Amniotic epithelial cell (primary cell): ENCODE measurements at places on chromosomes 3 and 15.

GRCh38 chr15:88894348-88894818 is 961 bp downstream of the HAPLN3 start:
- no peak for DNase-seq

DNA sequence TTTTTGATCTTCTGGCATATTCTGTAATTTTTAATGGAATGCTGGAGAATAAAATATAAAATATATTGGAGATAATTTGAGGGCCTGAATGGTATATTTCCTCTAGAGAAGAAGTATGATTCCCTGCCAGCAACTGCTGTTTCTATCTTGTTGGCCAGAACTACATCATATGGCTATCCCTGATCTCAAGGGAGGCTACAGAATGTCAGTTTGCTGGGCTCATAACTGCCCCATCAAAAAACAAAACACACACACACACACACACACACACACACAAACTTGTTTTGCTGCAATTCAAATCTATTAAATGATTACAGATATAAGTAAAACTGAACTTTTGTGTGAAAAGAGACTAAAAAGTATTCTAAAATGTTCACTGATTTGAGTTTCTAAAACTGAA is 51.0 kb downstream of the RASA2 start:
- DNase-seq: no peak

- DNase-seq: peak; percentile 10
Observed at GRCh38 chr3:134471521-134472193, 14.1 kb downstream of the ANAPC13 start.

- DNase-seq: no peak
Observed at GRCh38 chr15:100716456-100717085, 114.2 kb downstream of the ASB7 start.

DNA sequence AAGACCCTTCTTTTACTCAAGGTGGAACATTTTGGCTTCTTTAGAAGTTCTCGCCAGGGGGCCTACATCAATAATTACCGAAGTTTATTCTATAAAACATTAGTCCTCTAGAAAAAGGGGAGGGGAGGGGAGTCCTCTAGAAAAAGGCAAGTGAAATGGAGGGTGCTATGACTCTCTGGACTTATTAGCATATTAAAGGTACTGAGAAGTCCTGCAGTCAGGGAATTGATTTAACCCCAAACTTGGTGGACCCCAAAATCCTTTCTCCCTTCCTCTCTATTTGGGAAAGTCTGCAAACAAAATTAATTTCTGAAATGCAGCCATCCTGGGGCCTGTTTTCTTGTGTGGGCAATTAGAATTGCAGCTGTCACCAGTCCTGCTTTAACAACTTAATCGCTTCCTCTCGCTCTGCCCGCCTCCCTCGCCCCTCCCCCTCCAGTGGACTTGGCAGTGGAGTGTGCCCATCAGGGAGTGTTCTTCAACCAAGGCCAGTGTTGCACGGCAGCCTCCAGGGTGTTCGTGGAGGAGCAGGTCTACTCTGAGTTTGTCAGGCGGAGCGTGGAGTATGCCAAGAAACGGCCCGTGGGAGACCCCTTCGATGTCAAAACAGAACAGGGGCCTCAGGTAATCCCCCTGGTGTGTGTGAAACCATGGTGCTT is 18.9 kb upstream of the LRRK1 start:
- DNase-seq: no peak

- DNase-seq: peak; percentile 96
Observed at GRCh38 chr3:23877329-23877980, 39.3 kb downstream of the NKIRAS1 start.

DNA sequence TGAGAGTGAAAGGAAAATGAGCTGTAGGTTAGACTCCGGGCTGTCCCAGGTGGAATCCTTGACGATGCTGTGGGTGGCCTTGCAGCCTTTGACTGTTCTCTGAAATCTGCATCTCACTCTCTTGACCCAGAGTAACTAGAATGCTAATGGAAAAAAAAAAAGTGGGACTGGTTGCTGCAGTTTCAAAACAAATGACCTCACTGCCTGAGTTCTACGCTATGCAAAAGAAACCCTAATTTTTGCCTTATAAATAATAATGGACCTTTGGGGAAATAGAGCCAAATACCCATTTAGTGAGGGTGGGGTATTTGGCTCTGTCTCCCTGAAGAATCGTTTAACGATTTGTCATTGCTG is 309.7 kb upstream of the C2CD4B start:
- DNase-seq: no peak

GRCh38 chr3:153072856-153073255 is 89.2 kb upstream of the RAP2B start:
- no peak for DNase-seq

DNA sequence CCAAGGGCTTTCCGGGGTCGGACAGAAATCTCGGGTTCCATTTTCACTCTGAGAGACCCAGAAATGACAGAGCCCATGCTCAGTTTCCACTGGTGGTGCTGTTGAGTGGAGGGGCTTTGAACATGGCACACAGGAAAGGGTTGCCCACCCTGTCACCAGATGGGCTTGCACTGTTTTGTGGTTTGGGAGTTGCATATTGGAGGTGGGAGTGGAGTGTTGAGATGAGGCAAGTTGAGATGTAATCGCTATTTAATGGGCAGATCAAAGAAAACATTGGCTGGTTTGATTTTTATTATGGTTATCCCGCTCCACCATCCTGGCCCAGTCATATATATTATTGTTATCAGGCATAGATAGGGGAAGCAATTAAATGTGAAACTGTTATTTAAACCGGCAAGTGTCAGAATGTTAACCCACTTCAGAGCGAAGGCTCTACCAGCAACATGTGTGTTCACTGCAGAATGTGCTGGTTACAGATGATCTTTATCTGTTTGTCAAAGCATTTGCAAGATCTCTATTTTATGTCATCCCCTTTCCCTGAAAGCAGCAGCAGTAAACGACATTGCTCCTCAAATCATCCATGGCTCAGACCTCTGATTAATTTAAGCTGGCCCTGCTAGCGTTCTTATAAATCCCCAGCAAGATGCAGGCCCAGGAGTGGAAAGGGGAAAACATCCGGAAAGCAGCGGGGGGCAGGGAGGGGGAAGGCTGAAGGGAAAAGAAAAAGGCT is 58.3 kb upstream of the TSEN2 start:
- DNase-seq: no peak

- DNase-seq: peak; percentile 39
Observed at GRCh38 chr3:183775781-183776180, 49.6 kb downstream of the MAP6D1 start.

DNA sequence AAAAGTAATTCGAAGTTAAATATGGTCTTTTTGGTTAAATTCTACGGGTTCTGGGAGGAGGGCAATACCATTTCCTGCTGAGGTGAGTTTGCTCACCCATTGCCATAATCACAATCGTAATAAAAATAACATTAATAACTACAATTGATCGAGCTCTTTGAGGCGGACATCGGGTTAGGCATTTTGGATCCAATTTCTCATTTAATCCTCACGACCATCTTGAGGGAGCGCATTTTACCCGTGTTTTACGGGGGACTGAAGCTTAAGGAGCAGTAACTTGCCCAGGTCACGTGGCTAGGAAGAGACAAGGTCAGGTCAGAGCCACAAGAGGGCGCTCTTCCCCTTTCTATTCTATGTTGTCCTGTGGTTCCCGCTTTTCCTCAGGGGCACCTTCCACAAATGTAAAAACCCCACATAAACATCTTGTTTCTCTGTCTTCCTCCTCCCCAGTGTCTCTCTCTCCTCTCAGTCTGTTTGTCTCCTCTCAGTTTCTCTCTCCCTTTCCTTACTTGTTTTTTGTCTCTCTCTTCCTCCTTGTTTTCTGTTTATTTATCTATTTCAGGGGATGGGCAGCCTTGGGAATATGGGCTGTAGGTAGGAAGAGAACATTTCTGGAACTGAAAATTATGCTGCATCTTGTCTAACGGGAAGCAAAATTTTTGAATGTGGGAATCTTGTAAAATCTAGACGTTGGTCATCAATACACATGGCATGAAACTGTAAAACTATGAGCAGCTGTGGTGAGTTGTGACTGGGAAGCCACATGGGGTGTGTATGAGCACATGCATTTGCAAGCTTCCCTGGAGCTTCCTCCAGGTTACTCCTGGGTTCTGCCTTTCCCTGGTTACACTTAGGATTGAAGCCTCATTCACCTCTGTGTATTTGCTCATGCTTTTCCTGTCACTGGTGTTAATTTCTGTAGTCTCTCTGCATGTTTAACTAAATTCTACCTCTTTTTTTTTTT is 71.0 kb downstream of the SQOR start:
- peak; percentile 77 for DNase-seq

GRCh38 chr15:58934521-58934920 is 1.0 kb upstream of the SLTM start:
- DNase-seq: peak; percentile 51

- peak; percentile 84 for DNase-seq
Observed at GRCh38 chr3:98563661-98564281, 29.6 kb downstream of the CPOX start.

DNA sequence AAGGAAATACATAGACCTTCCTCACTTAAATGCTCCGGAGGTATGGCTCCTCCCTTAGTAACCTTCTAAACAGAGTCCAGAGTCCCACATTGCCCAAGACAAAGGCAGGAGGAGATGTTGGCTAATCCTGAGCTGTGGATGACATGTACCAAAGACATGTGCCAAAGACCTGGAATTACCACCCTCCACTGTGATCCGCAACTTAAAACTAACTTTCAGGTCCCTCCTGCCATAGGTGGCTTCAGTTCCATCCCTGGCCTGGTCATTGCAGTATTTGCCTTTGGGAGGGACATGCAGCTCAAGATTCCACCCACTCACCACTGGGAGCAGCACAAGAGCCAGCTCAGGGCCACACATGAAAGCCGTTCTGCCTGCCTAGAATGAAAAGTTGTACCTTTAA is 28.0 kb downstream of the MYZAP start:
- no peak for DNase-seq

GRCh38 chr3:56761887-56762651 is 39.7 kb downstream of the ARHGEF3 start:
- peak; percentile 40 for DNase-seq

DNA sequence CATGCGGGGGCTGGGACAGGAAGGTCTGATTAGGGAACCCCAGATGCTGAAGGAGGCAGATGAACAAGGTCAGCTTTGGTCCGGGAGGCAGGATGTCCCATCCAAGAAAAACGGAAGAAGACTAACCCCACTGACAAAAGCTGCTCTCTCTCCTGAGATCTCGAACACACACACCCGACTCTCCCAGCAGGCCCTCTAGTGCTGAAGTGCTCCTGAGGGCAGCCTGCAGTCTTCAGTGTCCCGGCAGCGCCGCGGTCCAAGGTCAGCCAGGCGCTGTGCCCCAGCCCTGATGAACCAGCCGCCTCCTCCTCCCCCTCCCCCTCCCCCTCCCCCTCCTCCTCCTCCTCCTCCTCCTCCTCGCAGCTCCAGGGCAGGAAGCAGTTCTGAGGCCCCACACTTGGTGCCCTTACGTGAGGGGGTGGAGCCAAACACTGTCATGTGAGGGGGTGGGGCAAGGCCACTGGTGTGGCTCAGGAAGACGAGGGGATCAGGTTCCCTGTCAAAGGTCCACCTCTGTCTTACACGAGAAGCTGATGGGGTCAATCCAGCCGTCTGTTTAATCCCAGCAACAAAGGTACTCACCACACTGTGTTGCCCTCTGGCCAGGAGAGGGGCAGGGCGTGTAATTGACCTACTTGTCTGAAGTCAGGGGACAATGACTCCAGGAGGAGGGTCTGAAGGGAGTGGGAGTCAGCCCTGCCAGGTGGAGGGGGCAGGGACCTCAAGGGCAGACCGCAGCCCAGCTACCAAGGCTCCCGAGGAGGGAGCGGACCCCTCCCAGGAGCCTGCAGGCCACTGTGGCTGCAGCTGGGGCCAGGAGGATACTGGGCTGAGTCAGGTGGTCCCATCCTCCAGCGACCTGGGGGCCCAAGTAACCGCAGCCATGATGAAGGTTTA is 34.3 kb downstream of the PRR23E start:
- no peak for DNase-seq

- DNase-seq: peak; percentile 31
Observed at GRCh38 chr3:173411375-173411973, 13.9 kb downstream of the NLGN1 start.

DNA sequence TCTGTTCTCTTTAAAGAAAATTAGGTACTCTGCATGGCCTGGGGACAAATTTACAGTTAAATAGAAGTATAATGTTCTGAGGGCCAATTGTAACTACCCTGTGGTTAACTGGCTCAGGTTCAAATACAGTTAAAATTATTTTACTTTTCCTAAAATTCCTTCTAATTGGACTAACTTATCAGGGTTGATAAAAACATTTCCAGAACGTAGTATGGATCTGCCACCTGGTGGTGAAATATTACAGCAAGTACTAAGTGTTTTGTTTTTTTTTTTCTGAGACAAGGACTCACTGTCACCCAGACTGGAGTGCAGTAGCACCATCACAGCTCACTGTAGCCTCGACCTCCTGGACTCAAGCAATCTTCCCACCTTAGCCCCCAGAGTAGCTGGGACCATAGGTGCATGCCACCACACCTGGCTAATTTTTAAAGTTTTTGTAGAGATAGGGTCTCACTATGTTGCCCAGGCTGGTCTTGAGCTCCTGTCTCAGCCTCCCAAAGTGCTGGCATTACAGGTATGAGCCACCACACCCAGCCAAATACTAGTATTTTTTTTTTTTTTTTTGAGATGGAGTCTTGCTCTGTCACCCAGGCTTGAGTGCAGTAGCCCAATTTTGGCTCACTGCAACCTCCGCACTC is 29.2 kb downstream of the NEO1 start:
- DNase-seq: peak; percentile 60

DNA sequence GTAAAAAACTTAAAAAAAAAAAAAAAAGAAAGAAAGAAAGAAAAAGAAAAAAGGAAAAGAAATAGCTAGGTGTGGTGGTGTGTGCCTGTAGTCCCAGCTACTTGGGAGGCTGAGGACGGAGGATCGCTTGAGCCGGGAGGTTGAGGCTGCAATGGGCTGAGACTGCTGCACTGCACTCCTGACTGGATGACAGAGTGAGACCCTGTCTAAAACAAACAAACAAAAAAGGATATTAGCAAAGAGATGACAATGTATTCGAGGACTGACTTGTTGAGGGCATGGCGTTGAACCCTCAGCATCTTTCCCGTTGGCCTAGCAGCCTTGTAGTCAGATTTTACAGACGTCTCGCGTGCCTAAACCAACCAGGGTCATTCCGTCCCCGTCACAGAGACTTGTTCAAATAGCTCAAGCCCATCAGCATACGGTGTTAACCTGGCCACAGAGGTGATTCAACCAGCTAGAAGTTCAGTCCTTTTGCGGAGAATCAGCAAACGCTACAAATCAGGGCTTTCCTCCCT is 528 bp upstream of the NIT2 start:
- DNase-seq: no peak

DNA sequence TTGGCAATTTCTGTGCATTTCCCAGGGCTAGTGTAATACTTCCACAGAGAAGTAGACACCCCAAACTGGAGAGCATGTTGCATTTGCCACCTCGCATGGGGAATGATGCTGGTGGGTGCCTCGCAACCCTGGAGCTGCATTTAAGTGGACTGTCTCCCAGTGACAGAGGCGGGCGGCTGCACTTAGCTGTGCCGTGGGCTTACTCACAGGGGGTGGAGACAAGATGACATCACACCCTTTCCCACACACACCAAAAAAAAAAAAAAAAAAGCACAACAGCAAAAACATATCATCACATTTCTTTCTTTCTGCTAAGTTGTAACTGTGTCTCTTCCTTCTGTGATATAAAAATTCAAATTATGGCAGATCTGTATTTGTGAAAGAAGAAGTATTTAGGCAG is at the start of gene ABI3BP:
ABI3BP (minus strand) TSS at position 113 of the 400 bp plus-strand sequence; CDS start at position 76, 37 bp downstream.
- peak; percentile 81 for DNase-seq

- DNase-seq: no peak
Observed at GRCh38 chr3:111738790-111739189, 120.3 kb upstream of the PHLDB2 start.

GRCh38 chr3:128707928-128708494 is 18.0 kb upstream of the RAB7A start:
- DNase-seq: no peak
